ENCODE measurements at places on chromosomes 11 and 22.

GRCh38 chr11:88175569-88176075 lies 379 bp upstream of the RAB38 start:
- DNase-seq = no peak

DNA sequence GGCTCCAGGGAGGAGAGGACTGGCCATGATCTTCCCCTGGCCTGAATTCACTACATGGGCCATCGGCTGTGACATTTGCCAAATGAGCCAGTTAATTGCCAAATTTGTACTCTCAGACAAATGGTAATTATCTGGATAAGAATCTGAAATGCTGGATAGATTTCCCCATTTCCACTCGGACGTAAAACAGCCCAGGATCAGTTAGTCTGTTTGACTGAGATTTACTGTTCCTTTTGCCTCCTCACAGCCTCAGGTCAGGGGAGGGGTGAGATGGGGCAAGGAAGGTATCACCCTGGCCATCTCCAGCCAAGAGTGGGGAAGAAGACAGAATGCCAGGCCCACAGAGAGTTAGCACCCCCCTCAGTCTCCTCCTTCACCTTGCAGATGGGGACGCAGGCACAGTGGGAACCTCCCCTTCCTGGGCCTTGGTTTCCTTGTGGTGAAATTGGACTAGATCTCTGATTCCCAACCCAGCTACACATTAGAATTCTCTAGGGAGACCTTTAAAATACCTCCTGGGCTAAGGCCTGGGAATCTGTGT lies 5.2 kb downstream of the TRIM29 start:
- DNase-seq = no peak

DNA sequence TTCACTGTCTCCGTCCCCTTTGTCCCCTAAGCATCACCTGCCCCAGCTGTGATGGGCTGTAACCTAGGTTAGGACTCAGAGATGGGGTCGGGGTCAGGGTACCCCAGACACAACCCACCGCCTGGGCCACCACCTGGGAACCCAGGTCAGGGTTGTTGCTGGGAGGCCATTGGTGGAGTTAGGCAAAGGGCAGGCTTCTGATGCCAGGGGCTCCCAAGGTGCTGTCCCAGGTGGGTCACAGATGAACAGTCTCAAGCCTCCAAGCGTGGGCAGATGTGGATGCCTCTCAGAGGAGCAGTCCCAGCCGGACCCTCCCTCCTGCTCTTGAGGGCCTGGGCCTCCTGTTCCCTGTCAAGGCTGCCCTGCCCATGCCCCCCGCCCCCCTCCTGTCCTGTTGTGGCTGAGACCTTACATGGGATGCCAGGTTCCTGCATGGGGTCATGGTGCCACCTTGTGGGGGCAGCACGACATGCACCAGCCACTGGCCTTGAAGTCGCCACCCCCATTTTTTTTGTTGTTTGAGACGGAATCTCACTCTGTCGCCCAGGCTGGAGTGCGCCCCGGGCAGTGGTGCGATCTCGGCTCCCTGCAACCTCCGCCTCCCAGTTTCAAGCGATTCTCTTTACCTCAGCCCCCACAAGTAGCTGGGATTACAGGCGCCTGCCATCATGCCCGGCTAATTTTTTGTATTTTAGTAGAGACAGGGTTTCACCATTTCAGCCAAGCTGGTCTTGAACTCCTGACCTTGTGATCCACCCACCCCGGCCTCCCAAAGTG lies 12.1 kb downstream of the GATD1 start:
- DNase-seq = peak; percentile 54

DNA sequence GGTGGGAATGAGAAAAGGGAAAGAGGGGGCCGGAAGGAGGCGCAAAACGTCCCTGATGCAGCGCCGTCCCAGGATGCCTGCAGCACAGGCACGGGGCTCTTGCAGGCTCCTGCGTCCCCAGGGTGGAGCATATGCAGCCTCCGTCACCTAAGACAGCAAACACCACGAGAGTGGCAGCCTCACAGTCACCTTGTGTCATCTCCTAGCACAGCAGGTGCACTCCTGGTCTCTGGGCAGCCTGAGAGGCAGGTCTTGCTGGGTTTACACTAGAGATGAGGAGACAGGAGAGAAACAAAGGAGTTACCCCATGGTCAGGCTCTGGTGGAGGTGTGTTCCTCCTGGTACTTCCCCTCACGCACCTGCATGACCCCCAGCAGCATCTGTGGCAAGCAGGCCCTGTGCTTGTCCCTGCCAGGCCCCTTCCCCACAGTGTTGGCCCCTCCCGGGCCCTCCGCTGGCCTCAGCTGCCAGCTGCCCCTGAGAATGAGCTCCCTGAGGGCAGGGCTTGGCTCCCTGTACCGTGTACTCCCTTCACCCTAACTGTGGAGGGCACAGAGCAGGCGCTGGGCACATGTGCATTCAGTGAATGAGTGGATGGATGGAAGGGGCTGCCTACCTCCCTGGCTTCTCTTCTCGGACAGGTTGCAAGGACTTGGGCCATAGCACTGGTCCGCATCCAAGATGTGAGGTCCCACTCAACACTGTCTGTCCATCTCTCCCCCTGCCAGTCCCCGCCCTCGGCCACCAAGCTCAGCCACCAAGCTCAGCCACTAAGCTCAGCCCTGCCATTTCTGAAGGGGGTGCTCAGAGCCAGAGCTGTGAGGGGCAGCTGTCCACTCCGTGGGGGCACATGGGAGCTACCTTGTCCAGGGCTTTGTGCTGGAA lies 988.6 kb downstream of the BRD1 start:
- DNase-seq = no peak

DNA sequence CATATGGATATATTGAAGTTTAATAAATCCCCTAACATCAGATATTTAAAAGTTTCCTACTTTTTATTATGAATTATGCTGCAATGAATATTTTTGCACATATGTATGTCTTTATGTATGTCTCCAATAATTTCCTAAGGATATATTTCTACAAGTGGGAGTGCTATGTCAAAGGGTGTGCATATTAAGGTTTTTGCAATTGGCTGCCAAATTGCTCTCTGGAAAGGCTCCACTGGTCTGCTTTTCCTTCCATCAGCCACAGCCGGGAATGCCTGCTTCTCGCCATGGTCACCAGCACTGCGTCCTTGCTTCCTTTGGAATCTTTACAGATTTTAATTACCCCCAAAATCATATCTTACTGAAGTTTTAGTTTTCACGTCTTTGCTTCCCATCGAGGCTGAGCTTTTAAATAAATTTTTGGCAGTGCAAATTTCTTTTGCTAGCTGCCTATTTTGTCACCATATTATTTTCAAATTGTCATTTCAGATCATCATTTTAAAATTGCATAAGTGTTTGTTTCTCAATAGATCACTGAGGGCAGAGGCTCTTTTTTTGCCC lies 221.7 kb downstream of the SNX19 start:
- DNase-seq = no peak

DNA sequence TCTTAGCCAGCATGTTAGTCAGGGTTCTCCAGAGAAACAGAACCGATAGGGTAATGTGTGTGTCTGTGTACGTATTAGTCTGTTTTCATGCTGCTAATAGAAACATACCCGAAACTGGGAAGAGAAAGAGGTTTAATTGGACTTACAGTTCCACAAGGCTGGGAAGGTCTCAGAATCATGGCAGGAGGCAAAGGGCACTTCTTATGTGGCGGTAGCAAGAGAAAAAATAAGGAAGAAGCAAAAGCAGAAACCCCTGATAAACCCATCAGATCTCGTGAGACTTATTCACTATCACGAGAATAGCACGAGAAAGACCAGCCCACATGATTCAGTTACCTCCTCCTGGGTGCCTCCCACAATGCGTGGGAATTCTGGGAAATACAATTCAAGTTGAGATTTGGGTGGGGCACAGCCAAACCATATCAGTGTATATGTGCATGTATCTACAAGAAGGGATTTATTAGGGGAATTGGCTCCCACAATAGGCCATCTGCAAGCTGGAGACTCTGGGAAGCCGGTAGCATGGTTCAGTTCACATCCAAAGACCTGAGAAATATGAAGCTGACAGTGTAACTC lies 173.7 kb upstream of the NECTIN1 start:
- DNase-seq = no peak

DNA sequence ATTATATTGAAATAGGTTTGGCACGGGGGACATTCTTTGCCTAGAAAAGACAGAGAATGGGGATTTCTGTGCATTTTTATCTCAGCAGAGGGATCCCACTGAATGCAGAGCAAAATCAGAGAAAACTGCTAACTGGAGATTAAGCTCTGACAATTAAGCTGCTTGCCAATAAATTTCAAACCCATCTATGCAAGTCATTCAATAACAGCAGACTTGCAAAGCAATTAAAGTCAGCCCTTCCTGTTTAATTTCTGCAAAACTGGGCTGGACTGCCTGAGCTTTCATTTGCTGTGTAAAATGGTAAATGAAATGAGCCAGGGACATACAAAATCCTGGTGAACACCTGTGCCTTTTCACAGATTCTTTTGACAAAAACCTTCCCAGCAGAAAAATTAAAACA lies 1273.9 kb upstream of the CNTN5 start:
- DNase-seq = no peak

- no peak for DNase-seq
Measured at GRCh38 chr11:4865855-4866254, 15.8 kb upstream of the OR51T1 start.

DNA sequence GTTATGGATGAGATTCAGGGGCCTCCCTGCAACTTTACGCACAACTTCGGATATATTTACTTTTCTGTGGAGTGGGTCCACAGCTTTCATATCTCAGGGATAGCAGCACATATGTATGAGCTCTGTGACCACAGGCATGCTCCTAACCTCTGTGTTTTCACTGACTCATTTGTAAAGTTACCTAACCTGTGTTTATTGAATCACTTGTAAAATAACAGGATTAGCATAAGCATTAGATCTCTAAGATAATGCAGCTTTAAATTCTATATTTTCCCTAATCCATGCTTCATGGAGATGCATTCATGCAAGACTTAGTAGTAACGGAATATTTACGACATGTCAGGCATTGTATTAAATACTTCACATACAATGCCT lies 47.9 kb upstream of the DDI1 start:
- DNase-seq = peak; percentile 35

DNA sequence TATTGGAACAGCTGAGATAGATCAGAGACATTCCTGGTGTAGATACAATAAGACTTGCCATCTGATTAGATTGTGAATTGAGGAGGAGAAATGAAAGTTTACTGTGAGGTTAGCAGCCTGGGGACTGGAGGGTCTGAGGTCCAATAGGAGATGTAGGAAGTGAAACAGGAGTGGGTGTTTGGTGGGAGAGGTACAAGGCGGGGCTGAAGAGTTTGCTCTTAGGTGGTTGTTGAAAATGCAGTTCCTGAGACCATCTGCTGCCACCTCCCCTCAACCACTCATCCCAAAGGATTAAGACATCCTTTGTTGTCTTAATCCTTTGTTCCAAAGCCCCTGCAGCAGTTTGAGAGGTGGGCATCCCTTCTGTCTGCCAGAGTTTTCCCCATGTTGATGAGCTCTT lies 14.8 kb downstream of the PIWIL4 start:
- no peak for DNase-seq

Measured in adipocyte (in vitro differentiated cells).